ENCODE measurements at places on chromosomes 2 and 18.

GRCh38 chr2:233919938-233920337, 2.8 kb downstream of the TRPM8 start:
- no peak for DNase-seq

GRCh38 chr2:9168821-9169221, 37.8 kb upstream of the ASAP2 start:
- DNase-seq, result no peak

- DNase-seq, result no peak
Measured at GRCh38 chr2:178844269-178844668, 37.0 kb upstream of the TTN start.

GRCh38 chr18:3689986-3690763, 240.2 kb downstream of the TGIF1 start:
- DNase-seq, result no peak

DNA sequence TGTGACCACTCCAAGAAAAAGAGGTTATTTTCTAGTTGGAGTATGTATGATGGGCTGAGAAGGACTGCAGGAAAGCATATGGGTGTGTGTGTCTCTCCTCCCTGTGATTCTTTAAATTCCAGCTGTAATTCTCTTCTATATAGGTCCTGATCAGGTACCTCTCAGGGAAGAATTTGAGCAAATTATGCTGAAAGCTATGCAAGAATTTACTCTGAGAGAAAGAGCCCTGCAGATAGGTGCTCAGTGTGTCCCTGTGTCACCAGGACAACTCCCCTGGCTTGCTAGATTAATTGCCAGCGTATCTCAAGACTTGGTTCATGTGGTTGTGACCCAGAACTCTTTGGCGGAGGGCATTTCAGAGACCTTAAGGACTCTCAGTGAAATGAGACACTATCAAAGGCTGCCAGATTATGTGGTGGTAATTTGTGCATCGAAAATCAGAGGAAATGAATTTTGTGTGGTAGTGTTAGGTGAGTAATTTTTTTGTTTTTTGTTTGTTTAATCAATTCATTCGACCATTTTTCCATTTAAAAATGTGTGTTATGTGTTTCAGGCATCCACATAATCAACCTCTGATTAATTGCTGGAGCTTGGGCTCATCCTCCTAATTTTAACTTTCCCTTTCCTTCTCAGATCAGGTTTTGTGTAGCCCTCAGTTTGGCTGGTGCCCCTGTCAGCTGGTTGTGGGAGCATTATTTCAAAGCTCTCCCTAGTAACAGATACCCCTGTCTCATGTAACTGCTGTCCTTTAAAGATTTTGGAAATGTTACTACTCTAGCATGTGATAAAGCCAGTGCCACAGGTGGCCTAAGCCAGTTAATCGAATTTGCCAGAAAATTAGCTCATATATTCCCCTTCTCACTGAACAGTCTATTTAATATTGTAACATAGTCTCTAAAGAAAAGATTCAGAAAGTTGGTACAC, 150.9 kb downstream of the ESCO1 start:
- DNase-seq, result no peak

- no peak for DNase-seq
Measured at GRCh38 chr18:63000839-63001238, 285.5 kb downstream of the PHLPP1 start.

DNA sequence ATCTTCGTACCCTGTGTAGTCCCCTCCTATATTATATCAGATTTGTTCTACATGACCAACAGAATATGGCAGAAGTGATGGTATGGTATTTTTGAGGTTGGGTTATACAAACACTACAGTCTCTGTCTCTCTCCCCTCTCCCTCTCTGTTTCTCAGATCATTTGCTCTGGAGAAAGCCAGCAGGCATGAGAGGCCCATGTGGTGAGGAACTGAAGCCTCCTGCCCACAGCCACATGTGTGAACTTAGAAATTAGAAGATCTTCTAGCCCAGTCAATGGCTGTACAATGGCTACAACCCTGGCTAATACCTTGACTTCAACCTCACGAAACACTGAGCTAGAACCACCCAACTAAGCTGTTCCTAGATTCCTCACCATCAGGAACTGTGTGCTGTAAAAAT, 250.6 kb downstream of the SMAD2 start:
- no peak for DNase-seq

GRCh38 chr2:182553483-182553882, 126.6 kb upstream of the PDE1A start:
- no peak for DNase-seq

GRCh38 chr2:47719099-47719498, 63.8 kb upstream of the MSH6 start:
- no peak for DNase-seq

DNA sequence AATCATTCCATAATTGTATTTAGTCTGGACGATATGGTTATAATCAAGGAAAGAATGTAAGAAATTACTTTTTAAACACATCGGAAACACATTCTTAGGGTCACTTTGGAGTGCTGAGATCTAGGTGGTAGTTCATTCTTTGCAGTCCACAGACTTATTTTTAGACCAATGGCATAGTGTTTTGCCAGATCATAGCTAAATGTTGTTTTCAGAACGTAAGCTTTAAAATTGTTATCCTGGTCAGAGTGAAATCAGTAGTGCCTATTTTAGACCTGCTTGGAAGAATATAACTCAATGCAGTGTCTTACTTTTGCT, 4.3 kb downstream of the MYL12A start:
- no peak for DNase-seq

GRCh38 chr2:72001937-72002690, 145.5 kb downstream of the CYP26B1 start:
- DNase-seq, result no peak

- no peak for DNase-seq
Measured at GRCh38 chr2:176001281-176001915, 669 bp downstream of the LNPK start.

Data from T1000 (cell line).